ENCODE measurements at places on chromosomes 3 and 15.

GRCh38 chr15:70031261-70031660 is 66.5 kb downstream of the TLE3 start:
- DNase-seq: no peak

DNA sequence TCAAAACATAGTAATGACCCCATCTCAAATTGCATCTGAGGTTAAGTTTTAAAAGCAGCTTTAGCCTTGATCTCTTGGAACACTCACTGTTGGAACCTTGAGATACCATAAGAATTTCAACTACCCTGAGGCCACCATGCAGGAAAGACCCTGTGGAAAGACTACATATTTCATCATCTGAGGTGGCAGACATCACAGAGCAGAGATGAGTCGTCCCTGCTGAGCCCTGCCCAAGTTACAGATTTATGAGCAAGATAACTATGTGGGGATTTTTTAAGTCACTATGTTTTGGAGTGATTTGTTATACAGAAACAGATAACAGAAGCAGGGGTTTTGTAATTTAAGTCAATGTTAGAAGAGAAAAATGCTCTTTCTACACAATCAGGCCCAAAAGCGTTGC is 168.4 kb downstream of the STAC start:
- no peak for DNase-seq

- DNase-seq: no peak
These were observed 2.1 kb downstream of the SHQ1 start for GRCh38 chr3:72846166-72846565.

DNA sequence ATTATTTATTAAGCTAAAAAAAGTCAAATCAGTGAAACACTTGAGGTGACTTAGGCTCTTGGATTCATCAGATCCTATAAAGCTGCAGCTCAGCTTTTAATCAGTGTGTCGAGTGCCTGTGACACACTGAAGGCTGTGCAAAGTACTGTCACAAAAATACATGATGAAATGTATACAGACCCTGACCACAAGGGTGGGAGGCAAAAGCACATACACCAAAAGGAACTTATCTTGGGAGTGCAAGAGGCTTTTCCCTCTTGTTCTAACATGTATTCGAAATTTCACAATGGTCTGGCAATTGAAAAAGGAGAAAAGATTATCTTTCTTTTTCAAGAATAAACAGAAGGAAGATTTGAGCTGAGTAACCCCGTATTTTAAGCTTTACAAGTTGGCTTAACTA is 35.9 kb downstream of the VGLL4 start:
- DNase-seq: no peak

GRCh38 chr3:50743643-50744042 is 68.9 kb downstream of the DOCK3 start:
- DNase-seq: no peak

GRCh38 chr15:35150361-35150760 is 65.3 kb upstream of the NANOGP8 start:
- DNase-seq: no peak

DNA sequence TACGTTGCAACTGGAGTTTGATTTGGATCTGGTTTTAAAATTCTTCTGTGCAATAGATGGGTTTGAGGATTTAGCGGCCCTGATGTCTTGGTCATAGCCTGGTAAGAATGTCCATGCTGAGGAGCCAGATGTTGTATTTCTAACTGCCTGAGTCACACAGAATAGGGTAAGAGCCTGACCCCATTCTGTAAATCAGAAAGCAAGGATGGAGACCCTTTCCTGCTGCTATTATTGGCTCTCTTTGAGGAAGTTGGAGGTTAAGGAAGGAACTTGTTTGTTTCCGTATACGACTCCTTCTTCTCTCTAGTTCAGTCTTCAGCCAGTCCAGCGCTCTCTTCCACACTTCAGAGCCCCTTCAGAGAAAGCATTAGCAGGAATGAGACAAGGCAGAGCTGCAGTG is 65.1 kb downstream of the HCN4 start:
- no peak for DNase-seq

DNA sequence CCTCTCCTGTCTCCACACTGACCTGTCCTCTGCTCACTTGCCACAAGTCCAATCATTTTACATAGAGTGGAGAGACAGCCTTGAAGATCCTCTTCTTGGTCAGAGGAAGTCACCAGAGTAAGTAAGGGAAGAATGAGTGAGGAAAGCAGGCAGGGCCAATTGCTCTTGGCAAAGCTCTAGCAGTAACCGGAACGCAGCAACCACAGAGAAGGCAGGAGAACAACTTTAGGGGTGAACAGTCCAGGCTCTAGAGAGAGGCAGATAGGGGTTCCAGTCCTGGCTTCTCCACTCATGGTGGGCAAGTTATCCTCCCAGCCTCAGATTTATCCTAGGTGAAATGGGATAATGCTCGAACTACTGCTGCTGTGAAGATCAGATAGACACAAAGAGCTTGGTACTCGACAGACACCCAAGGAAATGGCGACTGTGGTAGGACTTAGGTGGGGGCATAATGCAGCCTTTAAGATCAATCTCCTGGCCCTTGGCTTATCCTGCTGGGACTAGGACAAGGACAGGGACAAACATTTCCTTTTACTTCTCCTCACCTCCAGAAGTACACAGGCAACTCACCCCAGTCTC is 1.2 kb upstream of the ADAMTSL3 start:
- no peak for DNase-seq

GRCh38 chr3:167304077-167304476 is 76.0 kb downstream of the ZBBX start:
- no peak for DNase-seq

DNA sequence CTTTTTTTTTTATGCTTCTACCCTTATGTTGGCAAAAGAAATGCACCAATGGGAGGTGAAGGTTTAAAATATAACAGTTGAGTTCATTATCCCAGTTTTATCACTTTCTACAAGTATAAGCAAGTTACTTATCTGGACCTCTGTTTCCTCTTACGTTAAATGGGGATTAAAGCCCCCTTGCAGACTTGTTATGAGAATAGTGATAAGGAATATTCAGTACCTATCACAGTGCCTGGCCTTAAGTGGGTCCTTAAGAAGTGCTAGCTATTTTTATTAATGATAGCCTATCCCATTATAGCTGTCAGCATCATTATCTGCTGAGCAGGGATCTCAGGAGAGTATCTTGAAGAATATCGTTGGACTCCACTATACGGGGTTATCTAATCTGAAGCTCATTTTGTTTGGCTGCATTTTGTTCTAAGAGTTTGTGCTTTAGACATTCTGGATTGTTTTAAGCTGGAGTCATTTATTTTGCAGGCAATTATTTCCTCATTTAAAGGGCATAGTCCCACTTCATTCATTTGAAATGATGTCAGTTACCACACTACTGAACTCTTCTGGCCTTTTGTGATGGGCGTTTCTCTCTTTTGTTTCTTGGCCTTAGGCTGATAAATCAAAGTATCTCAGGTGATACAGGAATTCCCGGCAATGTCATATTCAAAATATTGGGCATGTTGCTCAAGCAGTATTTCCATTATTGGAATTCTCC is 28.8 kb downstream of the RAB8B start:
- DNase-seq: no peak

GRCh38 chr3:76131396-76132153 is 346.2 kb upstream of the ZNF717 start:
- DNase-seq: no peak

- DNase-seq: no peak
These were observed 99.0 kb upstream of the KCNMB2 start for GRCh38 chr3:178437236-178437635.

DNA sequence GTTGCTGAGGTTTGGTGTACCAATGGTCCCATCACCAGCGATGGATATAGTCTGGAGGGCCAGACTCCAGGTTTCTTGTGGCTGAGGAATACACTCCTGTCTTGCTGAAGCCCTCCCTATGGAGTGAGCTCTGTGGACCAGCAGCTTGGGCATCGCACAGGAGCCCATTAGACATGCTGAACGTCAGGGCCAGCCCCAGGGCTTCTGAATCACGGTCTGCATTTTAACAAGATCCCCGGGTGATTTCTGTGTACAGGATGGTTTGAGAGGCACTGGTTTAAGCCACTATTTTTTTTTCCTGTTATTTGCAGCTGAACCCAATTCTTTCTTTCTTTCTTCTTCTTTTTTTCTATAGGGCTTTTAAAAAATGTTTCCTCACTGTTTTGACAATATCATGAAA is 69.5 kb upstream of the XCR1 start:
- DNase-seq: no peak

DNA sequence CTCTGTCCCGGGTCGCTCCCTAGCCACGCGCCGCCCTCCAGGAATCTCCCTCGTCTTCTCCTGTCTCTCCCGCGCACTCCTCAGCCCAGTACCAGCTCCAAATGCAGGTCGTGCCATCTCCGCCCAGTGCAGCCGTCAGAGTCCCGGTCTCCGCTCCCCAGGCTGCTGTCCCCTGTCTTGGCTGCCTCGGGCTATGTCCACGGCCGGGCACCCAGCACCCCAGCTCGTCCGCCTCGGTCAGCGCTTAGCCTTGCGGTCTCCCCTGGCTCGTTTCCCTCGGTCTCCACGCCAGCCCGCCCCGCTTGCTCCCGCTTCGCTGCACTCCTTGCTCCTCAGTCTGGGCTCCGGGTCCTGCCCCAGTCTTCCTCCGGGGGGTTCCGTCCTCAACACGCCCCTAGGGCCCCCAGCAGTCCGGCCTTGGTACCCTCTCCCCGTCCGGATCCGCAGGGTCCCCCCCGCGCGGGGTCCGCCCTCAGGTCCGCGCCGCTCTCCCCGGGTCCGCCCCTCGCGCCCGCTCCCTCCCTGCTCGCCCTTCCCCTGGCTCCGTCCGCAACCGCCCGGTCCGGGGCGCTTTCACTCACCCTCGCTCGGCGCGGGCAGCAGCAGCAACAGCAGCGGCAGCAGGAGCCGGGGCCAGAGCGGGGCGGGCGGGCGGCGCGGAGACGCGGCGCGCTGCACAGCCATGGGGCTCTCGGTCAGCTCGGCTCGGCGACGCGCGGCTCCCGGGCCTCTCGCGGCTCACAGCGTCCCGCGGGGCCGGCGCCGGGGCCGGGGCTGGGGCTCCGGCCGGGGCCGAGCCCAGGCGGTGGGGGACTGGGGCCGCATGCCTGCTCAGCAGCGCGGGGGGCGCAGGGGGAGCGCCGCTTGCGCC is 462 bp downstream of the IGDCC3 start:
- DNase-seq: no peak

DNA sequence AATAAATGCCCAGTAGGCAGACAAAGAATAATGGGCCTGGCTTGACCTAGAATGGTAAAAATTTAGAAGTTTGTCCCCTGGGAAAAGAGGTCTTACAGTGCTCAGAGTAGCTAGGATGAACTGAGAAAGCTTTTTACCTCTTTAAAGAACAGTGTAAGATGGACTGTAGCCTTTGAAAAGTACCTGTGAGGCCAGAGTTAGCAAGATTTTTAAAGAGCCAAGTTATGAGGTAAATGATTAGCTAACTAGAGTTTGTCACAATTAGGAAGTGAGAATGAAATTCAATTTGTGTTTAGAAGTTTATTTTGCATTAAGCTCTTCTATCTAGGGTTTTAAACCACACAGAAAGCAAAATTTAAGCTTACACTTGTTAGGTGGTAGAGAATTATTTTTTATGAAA is 480.9 kb downstream of the ZIC1 start:
- no peak for DNase-seq

- no peak for DNase-seq
These were observed 63.7 kb downstream of the SPRED1 start for GRCh38 chr15:38316311-38316710.

DNA sequence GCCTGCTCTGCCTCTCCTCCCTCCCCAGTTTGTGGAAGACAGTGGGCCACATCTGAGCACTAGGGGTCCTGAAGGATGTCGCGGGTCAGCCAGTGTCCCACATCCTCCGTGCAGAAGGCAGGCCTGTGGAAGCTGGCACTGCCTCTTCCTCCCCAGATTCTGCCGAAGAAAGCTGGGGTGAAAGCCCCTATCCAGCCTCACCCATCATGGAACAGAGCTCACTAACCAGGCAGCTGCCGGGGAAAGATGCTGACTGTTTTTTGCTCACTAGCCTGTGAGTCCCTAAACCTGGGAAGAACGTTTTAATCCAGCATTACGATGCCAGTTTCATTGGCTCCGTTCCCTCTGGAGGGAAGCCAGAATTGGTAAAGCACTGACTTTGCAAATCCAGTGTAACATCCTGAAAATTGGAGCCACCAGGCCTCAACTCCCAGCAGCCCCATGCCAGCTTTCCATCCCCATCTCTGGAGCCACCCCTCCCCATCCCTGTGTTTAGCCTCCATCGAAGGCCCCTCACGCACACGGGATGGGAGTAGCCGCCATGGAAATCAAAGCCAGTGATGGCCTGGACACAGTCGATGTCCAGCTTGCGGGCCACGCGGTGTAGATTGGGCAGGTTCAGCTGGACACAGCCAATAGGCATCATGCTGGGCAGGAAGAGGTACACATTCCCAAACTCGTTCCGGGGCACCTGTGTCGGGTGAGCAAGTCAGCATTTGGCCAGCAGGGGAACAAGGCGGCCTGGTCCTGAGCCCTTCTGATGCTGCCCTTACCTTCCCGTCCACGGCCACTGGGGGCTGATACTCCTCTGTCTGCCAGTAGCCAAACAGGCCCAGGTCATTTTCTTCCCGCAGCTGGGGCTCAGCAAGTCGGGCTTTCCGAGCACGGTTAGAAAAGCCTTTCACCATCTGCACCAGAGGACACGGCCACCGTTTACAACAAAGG is 23.5 kb downstream of the TMEM43 start:
- DNase-seq: no peak

DNA sequence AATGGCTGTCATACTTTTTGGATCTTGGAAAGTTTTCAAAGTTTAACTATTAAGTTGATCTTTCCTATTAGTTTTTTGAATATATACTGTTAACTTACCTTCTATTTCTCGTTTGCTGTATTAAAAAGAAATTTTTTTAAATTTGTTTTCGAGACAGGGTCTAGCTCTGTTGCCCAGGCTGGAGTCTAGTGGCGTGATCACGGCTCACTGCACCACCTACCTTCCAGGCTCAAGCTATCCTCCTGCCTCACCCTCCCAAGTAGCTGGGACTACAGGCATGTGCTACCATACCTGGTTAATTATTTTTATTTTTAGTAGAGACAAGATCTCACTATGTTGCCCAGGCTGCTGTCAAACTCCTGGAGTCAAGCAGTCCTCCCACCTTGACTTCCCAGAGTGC is 4.6 kb downstream of the KNL1 start:
- DNase-seq: no peak

DNA sequence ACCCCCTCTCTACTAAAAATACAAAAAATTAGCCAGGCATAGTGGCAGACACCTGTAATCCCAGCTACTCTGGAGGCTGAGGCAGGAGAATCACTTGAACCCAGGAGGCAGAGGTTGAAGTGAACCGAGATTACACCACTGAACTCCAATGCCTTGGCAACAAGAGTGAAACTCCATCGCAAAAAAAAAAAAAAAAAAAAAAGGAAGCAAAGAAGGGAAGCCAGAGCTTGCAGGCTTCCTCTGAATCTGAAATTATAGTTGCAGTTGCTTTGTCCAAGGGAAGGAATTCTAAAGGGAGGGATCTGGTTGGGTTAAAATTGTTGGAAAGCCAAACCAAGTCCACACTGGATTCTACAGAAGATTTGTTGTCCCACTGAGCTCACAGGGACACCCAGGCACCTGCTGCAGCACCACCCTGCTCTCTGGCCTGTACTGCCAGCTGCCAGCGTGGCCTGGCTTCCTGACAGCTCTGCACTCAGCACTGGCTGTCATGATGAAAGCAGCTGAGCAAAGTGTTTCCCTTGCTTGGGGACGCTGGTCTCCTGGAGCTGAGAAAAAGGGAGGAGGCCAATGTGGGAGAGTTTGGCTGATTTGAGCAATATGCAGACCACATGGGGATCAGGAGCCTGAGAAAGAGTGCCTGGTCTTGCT is 88.8 kb upstream of the HES1 start:
- no peak for DNase-seq

Measured in stimulated activated CD4-positive, alpha-beta T cell treated with anti-CD3 and anti-CD28 coated beads, Interleukin-15, amount 100 ng/mL, for 1 hour (primary cell).